Fibroblast of gingiva (primary cell): ENCODE measurements at places on chromosomes 1 and 21.

DNA sequence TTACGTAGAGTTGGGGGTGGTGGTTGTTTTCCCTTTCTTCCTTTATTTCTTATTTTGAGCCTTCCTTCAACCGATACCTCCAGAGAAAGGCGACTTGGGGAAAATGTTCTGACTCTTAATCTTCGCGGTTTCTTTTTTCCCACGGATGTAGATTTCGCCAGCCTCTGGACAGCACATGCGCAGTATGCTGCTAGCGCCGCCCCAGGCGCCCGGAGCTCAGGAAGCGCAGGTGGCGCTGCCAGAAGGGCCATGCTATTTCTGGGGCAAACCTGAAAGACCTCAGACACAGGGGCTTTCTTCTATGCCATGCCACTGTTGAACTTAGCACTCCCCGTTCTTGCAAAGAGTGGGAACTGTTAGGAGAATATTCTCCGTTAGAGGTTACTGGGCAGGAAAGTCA lies 392.1 kb downstream of the KIF26B start:
- DNase-seq: no peak

DNA sequence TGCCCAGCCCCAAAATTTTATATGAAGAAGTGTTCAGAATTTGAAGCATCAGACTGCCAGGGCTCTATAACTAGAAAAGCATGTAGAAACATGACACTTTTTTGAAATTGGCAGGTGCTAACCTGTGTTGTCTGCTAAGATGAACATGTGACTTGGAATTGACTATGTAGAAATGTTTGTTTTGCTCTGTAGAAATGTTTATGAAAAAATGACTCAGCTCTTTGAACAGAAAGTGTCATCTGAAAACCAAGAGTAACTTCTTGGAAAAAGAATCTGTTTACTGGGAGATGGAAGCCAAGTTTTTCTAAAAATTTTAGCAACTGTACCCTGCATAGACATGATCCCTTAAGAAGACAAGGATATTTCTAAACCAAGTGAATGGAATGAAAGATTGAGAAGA lies 59.2 kb downstream of the LHX9 start:
- peak; percentile 2 for DNase-seq

- no peak for DNase-seq
Measured at GRCh38 chr1:201894343-201895119, 5.8 kb downstream of the SHISA4 start.

DNA sequence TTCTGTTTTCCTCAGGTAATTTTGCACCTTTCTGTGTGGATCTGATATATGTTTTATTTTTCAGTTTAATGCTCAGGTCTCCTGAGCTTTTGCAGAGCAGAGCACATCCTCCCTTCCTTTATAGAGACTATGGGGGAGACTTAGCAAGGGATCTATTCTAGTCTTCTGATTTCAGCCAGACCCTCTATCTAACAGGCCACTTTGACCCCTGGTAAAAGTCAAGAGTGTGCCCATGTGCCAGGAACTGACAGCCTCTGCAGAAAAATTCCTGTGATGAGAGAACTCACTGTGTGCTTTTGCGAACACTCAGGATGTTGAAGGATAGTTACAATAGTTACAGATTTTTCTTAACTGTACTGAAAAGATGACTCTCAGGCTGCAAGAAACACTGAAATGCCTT lies 123.3 kb downstream of the NOS1AP start:
- no peak for DNase-seq

- no peak for DNase-seq
Measured at GRCh38 chr1:203207751-203208150, 21.2 kb upstream of the CHI3L1 start.

- no peak for DNase-seq
Measured at GRCh38 chr1:167928457-167928852, 8.0 kb upstream of the DCAF6 start.

GRCh38 chr1:175164751-175165150 lies 27.8 kb downstream of the KIAA0040 start:
- DNase-seq: no peak

DNA sequence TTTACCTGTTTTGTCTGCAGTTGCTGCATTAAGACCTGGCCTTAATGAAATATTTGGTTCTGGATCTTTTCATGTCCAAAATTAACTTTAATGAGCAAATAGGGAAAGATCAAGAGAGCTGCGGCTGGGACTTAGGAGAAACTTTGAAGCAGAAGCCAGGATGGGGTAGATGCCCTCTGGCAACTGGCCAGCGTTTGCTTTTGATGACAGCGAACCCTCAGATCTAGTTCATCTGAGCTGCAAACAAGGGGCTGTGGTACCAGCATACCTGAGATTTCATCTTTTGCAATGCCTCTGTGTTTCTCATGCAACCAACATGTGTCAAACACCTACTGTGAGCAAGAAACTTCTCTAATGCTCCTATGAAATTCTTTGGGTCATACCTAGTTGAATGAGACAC lies 13.0 kb upstream of the TEDDM1 start:
- DNase-seq: no peak

- no peak for DNase-seq
Measured at GRCh38 chr1:8358897-8359616, 41.1 kb downstream of the SLC45A1 start.

DNA sequence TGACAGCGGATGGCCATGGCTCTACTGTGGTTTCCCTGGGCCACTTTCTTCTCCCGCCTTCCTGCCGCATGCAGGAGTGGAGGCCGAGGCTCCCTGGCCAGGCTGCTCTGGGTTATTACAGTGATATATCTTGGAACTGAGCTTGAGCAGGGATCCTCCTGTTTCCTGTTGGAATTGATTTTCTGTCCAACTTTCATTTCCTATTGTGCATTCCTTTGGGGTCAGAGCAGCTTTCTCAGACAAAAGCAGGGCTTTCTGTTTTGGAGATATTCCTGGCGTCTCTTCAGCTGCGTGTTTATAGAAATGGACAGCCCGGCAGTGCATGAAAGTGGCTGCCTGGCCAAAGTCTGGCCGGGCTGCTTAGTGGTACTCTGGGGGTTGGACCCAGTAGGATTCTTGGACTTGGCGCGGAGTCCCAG lies 146.4 kb downstream of the KIF26B start:
- DNase-seq: no peak

DNA sequence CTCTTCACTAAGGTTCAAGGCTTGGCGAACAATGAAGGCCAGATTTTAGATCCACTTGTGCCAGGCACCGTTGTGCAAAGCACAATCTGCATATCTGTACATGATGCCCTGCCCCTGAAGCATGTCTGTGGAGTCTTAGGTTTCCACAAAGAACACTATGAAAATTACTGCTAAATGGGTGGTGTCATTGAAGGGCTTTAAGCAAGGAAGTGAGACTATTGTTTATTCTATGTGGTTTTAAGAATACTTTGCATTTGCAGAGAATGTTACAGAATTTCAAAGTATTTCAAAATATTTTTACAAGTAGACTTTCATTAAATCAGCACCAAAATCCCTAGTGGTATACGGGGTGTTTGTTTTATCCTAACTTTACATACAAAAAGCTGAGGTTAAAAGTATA lies 8.8 kb downstream of the TSEN15 start:
- DNase-seq: peak; percentile 71
